NCI-H187 treated with DMSO at 0.1 percent for 48 hours (cell line): ENCODE measurements at places on chromosomes 7 and 10.

DNA sequence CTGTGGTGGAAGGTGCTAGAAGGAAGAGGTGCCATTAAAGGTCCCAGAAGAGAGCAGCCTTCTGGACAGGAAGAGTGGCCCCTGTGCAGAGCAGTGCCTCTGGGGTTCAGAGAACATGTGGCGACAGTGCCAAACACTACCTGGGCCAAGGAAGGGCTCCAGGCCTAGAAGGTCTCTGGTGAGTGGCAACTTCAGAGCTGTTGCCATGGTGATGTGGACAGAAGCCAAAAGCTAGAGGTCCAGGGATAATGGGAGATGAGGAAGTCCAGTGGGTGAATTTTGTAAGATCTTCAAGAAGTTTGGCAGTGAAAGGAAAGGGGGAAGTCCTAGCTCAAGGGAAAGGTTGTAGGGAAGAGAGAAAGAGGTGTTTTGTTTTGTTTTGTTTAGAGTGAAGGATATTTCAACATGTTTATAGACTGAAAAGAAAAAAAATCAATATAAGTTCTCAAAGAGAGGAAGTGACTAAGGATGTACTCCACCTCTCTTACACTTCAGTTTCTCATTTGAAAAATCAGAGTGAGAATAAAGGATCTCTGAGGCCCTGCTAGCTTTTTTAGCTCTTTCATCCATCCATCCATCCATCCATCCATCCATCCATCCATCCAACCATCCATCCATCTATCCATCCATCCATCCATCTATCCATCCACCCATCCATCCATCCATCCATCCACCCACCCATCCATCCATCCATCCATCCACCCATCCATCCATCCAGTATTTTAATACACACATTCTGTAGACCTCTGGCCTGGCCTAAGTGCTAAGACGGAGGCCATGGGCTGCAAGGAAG lies 77.1 kb upstream of the DUSP5 start:
- DNase-seq: no peak

DNA sequence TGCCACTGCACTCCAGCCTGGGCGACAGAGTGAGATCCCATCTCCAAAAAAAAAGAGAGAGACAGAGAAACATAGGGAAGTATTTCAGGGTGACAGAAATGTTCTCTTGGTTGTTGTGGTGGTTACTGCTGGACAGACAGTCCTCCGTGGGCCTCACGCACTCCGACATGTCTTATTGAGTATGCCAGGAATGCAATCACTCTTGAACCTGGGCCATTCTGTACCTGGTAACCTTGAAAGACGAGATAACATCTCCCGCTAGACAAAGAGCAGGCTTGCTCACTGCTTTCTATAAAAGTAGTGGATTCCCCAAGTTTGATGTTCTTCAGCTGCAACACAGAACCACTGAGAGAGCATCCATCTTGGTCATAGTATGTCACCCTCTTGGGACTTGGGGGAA lies 6.7 kb downstream of the CACUL1 start:
- DNase-seq: no peak

- no peak for DNase-seq
Observed at GRCh38 chr10:103609231-103610082, 116.0 kb downstream of the NEURL1 start.

DNA sequence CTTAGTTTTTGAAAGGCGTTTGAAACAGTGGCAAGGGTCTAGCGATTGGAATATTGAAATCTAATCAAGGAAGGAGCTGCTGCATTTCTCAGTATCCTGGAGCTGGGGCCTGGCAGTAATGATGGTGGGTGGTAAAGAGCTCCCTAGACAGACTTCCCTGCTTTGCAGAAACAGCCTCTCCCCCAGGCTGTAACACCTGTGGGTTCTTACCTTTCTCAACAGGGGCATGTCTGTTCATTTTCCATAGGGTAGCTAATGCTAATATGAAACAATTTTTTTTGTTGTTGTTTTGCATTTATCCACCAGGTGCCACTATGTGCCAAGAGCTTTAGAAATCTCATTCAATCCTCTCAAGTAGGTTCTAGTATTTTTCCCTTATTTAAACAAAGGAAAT lies 345.5 kb downstream of the REEP3 start:
- no peak for DNase-seq

GRCh38 chr7:42672339-42672999 lies 239.4 kb downstream of the C7orf25 start:
- no peak for DNase-seq

DNA sequence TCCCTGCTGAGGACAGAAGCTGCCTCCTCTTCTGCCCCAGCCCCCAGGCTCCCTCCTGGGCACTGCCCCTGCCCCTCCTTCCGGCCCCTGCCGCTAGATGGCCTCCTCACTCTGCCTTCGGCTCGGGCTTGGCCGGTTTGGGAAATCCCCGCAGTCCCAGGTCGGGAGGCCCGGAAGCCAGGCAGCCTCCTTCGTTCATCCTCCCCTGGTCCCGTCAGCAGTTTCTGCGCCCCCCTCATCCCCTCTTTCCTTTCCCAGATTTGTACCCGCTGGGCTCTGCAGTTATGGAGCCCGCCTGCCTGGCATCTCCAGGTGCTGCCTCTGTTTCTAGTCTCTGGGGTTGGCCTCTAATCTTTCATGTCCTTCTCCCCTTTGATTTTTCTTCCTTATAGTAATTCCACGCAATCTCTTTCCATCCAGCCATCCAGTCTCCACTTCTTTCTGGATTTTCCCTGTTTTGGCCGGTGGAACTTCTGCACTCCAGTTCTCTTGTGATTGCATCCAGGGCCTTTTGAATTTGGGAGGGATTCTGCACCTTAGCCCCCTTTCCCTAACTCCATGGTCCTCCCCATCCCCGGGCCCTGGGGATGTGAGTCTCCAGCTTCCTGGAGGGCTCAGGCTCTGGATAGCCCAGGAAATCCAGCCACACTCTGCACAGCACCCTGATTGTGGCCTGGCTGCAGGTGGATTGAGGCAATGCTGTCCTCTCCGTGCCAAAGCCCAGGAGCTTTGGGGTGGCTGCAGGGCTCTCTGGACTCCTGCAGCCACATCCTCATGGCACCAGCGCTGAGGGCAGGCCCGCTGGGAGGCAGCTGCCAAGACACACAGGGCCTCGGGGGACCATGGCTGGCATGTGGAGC lies 3.3 kb upstream of the SHH start:
- DNase-seq: no peak

DNA sequence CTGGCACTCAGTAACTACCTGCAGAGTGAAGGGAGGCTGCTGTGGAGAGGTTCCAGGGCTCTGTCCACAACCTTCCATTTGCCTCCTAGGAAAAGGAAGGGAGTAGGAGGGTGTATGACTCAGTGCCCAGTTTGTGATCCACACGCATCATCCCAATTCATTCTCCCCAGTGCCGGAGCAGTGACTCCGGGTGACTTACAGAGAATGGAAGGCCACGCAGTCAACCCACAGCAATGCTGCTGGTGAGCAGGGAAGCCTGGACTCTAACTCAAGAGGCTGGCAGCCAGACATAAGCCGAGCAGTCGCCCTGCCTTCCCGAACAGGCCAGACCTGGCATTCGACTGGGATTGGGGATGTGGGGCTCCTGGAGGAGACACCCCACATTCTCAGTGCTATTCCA lies 139.9 kb downstream of the SH3PXD2A start:
- no peak for DNase-seq

- DNase-seq: no peak
Observed at GRCh38 chr7:19305698-19306097, 160.5 kb upstream of the FERD3L start.

GRCh38 chr7:112080978-112081377 lies 125.2 kb downstream of the DOCK4 start:
- no peak for DNase-seq

DNA sequence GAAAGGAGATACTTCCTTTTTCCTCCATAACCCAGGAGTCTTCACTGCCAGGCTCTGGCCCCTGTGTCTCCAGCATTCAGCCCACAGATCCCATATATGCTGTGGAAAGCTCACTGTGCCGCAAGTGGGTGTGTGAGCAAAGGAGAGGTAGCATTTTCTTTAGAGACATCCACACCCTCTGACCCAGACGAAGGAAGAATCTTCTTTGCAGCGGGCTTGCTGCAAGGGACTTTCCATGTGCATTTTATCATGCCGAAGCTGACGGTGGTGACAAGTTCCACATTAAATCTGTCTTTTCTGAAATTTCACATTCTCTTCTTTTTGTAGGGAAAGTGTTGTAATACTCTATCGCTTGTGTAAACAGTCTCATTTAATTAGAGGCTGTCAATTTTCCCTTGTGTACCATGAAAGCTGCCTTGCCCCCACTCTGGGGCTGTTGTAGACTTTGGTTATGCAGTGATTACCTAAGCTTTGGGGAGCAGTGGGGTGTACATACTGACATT lies 409.5 kb downstream of the SUGCT start:
- no peak for DNase-seq

GRCh38 chr10:69855346-69856111 lies 53.8 kb downstream of the COL13A1 start:
- DNase-seq: no peak

- DNase-seq: no peak
Observed at GRCh38 chr7:39415091-39415787, 151.0 kb upstream of the YAE1 start.

GRCh38 chr7:4103352-4104091 lies 578.6 kb upstream of the FOXK1 start:
- DNase-seq: no peak

DNA sequence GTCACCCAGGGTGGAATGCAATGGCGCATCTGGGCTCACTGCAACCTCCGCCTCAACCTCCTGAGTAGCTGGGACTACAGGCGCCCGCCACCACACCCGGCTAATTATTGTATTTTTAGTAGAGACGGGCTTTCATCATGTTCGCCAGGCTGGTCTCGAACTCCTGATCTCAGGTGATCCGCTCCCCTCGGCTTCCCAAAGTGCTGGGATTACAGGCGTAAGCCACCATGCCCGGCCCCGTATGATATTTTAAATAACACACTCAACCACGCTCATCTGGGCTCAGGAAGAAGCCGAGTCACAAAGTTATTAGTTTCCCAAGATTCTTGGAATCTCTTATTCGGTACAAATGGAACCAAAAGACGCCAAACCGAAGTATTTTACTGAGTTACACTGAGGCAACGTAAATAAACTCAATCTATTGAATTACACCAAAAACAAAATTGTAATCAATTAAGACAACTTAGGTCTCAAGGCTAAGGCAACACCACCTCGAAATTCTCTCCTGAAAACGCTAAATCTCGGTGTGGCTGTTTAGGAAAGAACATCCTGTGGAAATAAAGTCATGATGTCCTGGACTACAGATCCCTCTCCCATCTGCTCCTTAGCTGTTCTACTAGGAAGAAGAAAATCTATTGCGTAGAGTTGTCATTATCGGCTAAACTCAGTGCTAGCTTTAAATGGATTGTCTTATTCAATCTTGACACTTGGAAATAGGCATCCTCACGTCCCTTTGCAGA lies 910 bp downstream of the ARHGAP19 start:
- DNase-seq: no peak

DNA sequence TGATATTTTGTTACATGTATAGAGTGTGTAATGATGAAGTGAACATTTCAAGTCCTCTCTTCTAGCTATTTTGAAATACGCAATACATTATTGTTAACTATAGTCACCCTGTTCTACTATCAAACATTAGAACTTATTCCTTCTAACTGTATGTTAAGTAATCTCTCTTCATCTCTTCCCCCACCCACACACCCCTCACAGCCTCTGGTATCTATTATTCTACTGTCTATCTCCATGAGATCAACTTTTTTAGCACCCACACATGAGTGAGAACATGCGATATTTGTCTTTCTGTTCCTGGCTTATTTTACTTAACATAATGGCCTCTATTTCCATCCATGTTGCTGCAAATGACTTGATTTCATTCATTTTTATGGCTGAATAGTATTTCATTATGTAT lies 57.7 kb upstream of the EGR2 start:
- DNase-seq: no peak

GRCh38 chr10:131797626-131798025 lies 103.2 kb upstream of the PPP2R2D start:
- no peak for DNase-seq

GRCh38 chr7:977326-978048 lies 2.1 kb upstream of the COX19 start:
- no peak for DNase-seq

GRCh38 chr7:90832726-90833125 lies 236.6 kb downstream of the CDK14 start:
- no peak for DNase-seq

GRCh38 chr10:9811601-9812000 lies 1206.1 kb upstream of the CELF2 start:
- DNase-seq: no peak

DNA sequence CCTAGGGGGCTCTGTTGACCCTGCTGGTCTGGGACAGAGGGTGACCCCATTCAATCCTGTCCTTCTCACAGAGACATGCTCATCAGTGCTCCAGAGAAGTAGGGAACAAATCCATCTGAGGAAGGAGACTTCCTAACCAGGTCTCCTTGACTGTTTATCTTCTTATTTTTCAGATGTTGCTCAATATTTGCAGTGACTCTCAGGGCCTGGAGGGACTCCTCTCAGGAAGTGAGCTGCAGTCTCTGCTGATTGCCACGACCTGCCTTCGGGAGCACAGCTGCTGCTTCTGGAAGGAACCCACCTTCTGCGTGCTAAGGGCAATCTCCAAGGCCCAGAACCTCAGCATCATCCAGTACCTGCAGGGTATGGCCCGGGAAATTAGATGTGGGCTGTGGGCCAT lies 41.0 kb downstream of the WDFY4 start:
- no peak for DNase-seq

- no peak for DNase-seq
Observed at GRCh38 chr7:22427104-22427503, 70.2 kb upstream of the RAPGEF5 start.

GRCh38 chr10:110648692-110649346 lies 4.7 kb downstream of the RBM20 start:
- no peak for DNase-seq

GRCh38 chr10:112497347-112497950 lies 50.4 kb downstream of the VTI1A start:
- no peak for DNase-seq

- no peak for DNase-seq
Observed at GRCh38 chr10:123522702-123523312, 143.3 kb upstream of the GPR26 start.

DNA sequence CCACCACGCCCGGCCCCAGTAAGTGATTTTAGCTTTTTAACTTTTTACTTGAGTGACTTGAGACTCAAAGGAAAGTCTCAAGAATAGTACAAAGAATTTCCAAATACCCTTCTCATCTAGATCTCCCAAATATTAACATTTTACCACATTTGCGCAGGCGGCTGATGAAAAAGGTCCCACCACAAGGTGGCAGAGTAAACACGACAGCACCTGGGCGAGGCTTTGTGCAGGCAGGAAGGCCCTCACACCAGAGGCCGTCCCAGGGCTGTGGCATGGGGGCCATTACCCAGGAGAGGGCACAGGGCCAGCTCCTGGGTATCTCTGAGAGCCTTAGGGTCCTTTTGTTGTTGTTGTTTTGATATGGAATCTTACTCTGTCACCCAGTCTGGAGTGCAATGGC lies 50.0 kb upstream of the WIPI2 start:
- no peak for DNase-seq

- no peak for DNase-seq
Observed at GRCh38 chr7:106966121-106966520, 78.4 kb upstream of the PRKAR2B start.

DNA sequence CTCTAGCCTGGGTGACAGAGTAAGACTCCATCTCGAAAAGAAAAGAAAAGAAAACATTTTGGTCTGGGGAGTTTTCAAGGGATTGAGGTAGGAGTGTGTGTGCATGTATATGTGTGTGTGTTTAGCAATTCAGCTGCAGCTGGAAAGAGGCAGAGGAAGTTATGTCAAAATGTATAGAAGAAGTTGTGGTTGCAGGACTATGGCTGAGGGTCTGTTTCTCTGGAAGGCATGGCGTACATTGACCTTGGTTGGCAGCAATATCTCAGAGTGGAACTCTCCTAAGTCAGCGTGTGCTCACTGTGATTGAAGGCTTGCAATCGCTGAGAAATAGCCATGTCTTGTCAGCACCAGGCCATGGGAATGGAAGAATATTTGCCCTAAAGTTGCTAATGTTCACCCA lies 28.6 kb upstream of the RHBDD2 start:
- DNase-seq: no peak
